ENCODE measurements at places on chromosomes 2 and 18.

DNA sequence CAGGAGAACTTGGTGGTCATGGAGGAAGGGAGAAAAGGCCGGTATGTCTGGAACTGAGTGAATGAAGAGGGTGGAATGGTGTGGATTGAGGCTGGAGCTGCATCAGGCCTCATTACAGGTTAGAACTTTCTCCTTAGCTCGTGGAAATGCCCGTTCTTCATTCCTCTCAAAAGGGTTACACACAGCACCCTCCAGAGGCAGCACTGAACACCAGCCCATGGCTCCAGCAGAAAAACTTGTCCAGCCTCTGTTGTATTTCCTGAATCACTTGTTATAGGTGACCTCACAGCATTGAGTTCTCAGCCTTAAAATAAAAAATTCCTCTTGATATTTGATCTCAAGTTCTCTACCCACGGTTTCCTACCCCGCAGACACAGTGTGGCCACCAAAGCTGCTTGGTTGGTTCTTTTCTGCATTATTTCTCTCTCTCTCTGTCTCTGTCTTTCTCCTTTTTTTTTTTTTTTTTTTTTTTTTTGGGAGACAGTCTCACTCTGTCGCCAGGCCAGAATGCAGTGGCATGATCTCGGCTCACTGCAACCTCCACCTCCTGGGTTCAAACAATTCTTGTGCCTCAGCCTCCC, 89.6 kb downstream of the ITGB1BP1 start:
- DNase-seq: peak; percentile 69

DNA sequence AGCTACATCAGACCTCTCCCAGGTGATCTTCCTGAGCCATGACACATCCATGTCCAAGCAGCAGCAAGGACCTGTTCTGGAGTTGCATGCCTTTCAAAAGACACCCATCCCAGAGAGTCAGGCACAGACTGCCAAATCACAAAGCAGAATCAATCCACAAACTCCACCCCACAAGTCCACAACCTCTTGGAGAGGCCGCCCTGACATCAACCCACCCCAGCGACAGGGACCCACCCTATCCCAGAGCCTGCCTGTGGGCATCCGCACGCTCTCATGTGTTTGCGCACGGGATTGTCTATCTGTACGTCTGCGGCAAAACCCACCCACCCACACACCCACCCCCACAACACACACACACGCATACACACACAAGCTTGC, 11.9 kb downstream of the SMAD7 start:
- no peak for DNase-seq

DNA sequence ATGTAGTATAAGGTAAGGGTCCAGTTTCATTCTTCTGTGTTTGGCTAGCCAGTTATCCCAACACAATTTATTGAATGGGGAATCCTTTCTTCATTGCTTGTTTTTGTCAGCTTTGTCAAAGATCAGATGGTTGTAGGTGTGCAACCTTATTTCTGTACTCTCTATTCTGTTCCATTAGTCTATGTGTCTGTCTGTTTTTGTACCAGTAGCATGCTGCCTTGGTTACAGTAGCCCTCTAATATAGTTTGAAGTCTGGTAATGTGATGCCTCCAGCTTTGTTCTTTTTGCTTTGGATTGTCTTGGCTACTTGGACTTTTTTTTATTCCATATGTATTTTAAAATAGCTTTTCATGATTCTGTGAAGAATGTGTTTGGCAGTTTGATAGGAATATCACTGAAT, 222.1 kb downstream of the XIRP2 start:
- DNase-seq: no peak

GRCh38 chr2:203869223-203870042, 1.9 kb downstream of the CTLA4 start:
- no peak for DNase-seq

DNA sequence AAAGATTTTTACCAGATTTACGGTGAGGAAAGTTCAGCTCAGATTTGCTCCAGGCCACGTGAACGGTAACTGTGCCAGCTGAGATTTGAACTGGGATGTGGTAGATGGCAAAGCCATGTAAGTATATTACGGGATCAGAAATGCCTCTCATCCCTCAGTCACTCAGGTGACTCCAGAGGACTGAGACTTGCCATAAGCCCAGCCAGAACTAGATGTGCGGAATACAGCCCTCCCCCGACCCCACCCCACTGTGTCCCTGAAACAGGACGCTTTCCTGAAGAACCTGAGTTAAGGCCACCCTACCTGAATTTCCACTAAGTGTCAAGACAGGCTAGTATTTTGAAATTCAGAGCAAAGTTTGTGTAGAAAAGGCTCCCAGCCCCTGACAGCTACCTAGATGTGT, 1.3 kb upstream of the FHL2 start:
- DNase-seq: no peak

DNA sequence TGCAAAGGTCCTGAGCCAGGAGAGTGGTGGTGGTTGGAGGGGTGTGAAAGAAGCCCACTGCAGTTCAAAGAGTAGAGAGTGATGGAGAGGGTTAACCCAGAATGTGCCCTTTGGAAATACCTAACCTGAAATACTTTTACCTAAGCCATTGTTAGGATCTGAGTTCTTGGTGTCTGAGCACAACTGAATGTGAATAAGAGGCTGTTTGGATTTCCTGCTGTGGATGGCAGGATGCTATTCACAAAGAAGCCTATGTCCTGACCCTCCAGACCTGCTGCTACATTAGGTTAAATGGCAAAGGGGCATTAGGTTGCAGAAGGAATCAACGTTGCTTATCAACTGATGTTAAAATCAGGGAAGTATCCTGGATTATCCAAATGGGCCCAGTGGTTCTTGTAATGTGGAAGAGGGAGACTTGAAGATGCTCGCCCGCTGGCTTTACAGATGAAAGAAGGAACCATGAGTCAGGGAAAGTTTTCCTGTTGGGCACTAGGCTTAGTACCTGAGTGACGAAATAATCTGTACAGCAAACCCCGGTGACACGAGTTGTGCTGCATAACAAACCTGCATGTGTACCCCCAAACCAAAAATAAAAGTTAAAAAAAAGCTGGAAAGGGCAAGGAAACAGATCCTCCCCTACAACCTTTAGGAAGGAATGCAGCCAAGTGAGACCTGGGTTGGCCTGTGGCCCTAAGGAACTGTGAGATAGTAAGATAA, 27.2 kb downstream of the ITGA6 start:
- no peak for DNase-seq

DNA sequence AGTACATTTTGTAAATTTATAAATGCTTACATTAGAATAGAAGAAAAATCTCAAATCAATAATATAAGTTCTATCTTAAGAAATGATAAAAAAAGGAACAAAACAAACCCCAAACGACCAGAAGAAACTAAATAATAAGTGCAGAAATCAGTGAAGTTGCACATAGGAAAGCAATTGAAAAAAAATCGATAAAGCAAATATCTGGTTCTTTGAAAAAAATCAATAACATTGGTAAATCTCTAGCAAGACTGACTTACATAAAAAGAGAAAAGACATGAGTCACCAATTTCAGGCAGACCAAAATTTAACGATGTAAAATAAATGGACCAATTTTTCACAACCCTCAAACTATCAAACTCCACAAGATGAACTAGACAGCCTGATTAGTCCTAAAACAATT, 249.9 kb upstream of the HDAC4 start:
- DNase-seq: no peak

DNA sequence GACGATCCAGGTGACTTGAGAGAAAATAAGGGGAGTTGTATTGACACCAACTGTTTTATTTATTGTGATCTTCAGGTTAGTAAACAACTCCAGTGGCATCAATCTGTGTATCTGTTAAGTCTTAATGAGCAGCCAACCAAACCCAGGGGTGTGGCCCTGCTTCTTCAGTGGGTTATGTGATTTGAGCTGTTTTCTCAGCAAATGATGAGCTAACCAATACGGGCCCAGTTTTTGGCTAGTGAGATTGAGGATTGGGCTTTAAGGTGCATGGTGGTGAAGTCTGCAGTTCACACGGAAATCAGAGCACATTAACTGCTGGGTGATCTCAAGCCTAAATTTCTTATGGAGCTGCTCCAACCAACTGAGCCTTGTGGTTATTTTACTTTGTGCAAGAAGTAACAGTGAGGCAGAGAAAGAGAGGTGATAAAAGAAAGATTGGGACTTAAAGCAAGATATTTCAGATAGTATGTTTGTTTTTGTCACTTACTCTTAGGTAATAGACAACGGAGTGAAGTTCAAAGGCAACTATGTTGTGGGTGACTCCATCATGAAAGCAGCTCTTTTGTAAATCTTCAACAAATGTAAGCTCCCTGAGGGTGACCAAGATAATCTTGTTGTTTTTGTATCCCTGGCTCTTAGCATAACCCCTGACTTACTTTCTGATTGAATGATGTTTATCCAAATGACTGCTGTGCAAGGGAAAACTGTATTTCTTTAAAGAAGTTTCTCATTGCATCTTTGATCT, 2.4 kb downstream of the MTCL1 start:
- DNase-seq: no peak

GRCh38 chr2:145068509-145068908, 548.6 kb upstream of the ZEB2 start:
- no peak for DNase-seq

DNA sequence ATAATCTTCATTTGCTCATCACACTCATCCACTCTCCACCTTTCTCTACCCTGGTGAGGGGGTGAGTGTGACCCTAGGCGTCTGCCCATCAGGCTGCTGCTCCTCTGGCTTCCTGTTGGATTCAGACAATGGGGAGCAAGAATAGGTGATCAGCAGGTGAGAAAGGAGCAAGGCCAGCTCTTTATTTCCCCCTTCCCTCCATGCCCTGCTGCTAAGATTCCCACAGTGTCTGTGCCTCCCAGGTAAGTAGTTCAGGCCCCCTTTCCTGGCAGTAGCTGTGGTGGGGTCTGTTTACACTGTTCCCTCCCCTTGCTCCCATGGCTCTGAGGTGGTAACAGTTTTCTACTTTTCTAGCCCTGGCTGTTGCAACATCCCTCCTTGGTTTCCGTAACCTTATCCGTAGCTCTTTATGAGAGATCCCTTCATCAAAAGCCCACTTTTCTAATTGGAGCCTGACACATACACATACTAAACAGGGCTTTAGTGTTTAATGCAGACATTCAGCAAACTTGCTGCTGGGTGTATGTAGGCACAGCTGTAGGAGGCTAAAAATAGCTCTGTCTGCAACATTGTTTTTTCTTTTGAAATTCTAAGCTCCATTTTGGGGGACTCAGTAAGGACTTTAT, 27.5 kb downstream of the MAP2 start:
- peak; percentile 39 for DNase-seq

- no peak for DNase-seq
These were observed 157.2 kb downstream of the BABAM2 start for GRCh38 chr2:28047681-28048080.
